ENCODE measurements at places on chromosomes 2 and 18. TPM values are rescaled to one million over a fixed set of nuclear protein-coding genes. Genes with fewer than 3 reads are reported as not detected.

GRCh38 chr18:27839141-27839540 lies 337.8 kb downstream of the CDH2 start:
- H3K27ac ChIP-seq: no peak overlapping the region
- H3K4me3 ChIP-seq: no peak overlapping the region
- DNase-seq: no peak
- no peaks in the 10 kb centered on the region for H3K4me1 ChIP-seq
- no peaks in the 10 kb centered on the region for H3K27me3 ChIP-seq

DNA sequence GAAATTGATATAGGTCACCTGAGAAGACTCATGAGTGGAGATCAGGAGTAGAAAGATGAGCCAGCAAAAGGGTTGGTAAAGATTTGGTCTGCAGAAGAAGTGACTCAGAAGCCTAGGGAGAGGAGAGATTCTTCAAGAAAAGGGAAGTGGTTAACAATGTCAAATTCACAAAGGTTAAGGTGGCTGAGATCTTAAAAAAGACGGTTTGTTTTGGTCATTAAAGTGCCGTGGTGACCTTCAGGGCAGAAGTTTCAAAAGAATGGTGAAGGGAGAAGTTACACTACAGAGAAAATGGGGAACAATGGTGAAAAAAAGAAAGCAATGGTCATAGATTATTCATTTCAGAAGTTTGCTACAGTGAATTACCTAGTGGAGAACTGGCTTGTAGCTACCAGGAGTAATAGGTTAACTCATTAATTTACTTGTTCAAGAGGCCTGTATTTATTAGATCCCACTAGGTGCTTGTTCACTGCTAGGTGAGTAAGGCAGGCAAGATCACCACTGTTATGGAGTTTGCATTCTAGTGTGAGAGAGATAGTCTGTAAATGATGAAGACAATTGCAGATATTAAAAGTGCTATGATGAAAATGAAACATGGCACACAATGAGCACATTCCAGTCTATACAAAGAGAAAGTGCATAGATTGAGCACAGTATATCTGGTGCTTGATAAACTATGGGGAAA lies 43.0 kb downstream of the FBXO48 start:
- H3K27me3 ChIP-seq: no peaks in the 10 kb centered on the region
- no peak overlapping the region for H3K4me3 ChIP-seq
- H3K27ac ChIP-seq: no peak overlapping the region
- H3K36me3 ChIP-seq: no peaks in the 10 kb centered on the region
- no peak for DNase-seq
- H3K4me1 ChIP-seq: no peaks in the 10 kb centered on the region

- H3K4me3 ChIP-seq: no peak overlapping the region
- no peaks in the 10 kb centered on the region for H3K4me1 ChIP-seq
- no peaks in the 10 kb centered on the region for H3K36me3 ChIP-seq
Observed at GRCh38 chr2:15195813-15196212, 365.3 kb downstream of the NBAS start.

DNA sequence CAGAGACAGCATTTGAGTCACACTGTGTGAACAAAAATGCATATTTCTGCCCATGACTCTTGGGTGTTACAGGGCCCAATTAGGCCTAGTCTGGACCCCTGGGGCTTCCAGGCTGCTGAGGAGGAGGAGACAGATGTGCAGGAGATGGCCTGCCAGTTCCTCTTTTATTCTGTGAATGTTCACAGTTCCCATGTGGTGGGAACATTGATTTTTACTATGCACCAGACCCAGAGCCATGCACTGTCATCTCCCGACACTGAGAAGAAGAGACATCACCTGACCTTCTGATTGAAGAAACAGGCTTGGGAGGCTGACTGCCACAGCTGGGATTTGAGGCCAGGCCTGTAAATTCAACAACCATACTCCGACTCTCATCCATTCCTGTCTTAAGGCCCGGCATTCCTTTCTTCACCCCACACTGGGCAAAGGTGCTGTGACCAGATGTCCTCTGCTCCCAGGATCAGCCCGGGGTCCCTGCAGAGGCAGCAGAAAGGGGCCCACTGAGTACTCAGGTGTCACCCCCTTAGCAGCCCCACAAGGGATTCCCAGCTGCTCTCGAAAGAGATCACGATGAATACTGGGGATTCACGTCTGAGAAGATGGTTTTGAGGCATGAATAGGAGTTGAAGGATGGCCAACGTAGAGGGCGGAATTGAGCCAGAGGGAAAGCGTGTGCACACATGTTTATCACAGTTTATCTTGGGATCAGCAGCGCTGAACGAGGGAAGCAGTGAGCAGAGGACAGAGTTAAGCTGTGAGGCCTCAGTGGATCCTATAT lies 3.6 kb upstream of the TFCP2L1 start:
- peaks cover 3% of the 10 kb centered on the region for H3K4me1 ChIP-seq
- H3K36me3 ChIP-seq: no peaks in the 10 kb centered on the region
- no peak overlapping the region for H3K4me3 ChIP-seq
- no peak for DNase-seq
- no peak overlapping the region for H3K27ac ChIP-seq

Gene NTSR2
- total RNA-seq: not detected

Gene KCNF1
- 0.90 TPM for total RNA-seq

Gene RAB6C
- not detected for total RNA-seq
